ENCODE measurements at places on chromosomes 13 and 19.

DNA sequence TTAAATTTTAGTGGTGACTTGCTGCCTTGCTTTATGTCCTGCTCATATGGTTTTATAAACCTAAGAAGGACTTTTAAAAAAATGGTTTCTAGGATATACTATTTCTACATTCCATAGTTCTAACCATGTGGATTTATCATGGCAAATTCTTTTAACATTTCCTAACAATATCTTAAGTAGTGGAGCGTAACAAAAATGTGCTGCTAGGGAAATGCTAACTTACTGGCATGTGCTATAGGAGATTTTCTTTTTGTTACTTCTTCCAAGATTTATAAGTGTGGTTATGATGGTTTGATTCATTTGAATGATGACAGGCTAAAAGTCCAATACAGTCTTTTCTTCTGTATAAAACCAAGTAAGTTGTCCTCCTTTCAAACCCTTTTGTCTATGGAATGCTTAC lies 713.7 kb downstream of the SLITRK1 start:
- DNase-seq = no peak

GRCh38 chr19:41320185-41320518 lies 10.2 kb downstream of the CCDC97 start:
- DNase-seq = no peak

- no peak for DNase-seq
Observed at GRCh38 chr19:44455100-44455499, 6.8 kb upstream of the ZNF229 start.

DNA sequence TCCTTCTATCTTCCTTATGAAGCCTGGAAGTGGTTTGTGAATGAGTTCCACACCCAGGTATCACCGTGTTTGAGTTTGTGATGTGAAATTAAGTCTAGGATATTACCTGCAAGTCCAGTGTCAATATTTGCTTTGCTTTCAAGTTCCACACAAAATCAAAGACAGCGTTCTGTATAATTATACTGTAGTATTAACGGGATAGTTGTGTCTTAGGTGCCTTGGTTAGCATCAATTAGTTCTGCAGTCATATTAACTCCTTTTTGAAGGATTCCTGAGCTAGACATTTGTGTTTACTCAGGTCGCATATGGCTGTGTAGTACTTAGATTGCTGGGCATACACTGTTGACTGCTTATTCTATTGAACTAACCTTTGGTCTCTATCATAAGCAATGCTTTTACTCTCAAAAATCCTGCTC lies 54.4 kb downstream of the ERCC5 start:
- DNase-seq = no peak

DNA sequence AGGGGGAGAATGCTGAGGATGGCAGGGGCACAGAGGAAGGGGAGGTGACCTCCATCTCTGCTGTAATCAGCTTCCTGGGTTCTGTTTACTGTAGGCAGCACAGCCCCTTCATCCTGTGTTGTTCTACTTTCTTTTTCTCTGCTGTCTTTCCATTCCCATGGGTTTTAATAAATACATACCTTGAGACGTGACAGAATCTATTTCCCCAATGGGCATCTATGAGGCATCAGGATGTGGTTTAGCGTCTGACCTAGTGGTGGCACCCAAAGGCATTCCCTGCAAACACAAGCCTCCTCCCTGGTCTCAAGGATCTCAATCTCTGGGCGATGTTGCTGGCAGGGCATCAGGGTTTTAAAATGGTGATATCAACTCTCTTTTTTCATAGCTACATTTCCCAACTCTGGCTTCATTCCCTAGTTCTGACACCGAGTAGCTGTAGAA lies 60.8 kb downstream of the ALOX5AP start:
- no peak for DNase-seq

Measured in effector memory CD4-positive, alpha-beta T cell (primary cell).